Pancreas (tissue), 10 donors: ENCODE measurements at places on chromosomes 5 and 9. TPM values are rescaled to one million over a fixed set of nuclear protein-coding genes. Genes with fewer than 3 reads are reported as not detected.

DNA sequence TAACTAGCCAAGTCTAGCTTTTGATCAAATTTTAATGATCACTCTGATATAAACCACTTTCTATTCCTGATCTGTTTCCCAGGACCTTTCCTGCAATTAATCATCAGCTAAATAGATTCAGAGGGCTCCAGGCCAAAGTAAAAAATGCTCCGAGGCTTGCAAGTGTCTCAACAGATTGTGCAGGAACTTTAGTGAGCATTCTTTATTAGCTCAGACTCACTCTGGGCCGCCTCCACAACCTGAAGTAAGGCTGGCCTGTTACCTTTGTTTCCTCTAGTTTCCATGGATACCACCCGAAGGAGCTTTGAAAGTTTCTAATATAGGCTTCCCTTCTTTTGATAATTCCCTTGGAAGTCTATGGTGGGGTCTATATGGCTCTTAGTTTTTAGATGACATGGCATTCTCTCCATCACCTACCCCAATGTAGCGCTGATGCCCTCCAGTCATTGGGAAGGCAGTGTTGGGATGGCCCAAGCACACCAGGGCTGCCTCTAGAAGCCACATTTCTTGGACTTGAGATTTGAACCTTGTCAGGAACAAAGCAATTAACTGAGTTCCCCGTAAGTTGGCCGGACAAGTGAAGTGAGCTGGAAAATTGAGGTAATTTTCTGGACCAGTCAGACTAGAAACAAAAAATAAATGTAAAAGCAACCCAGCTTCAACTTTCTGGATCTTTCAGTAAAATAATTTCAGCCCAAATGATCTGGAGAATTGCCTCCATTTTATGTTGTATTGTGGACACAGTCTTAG lies 97.6 kb upstream of the LHFPL2 start:
- H3K27me3 ChIP-seq: no peaks in the 10 kb centered on the region
- no peak overlapping the region for H3K4me3 ChIP-seq
- DNase-seq: no peak
- H3K4me1 ChIP-seq: no peaks in the 10 kb centered on the region
- no peak overlapping the region for H3K27ac ChIP-seq

GRCh38 chr9:89314955-89315354 lies 3.3 kb upstream of the SECISBP2 start:
- no peak overlapping the region for H3K27ac ChIP-seq
- H3K4me3 ChIP-seq: no peak overlapping the region
- DNase-seq: no peak
- no peaks in the 10 kb centered on the region for H3K36me3 ChIP-seq
- peaks cover 24% of the 10 kb centered on the region for H3K4me1 ChIP-seq

DNA sequence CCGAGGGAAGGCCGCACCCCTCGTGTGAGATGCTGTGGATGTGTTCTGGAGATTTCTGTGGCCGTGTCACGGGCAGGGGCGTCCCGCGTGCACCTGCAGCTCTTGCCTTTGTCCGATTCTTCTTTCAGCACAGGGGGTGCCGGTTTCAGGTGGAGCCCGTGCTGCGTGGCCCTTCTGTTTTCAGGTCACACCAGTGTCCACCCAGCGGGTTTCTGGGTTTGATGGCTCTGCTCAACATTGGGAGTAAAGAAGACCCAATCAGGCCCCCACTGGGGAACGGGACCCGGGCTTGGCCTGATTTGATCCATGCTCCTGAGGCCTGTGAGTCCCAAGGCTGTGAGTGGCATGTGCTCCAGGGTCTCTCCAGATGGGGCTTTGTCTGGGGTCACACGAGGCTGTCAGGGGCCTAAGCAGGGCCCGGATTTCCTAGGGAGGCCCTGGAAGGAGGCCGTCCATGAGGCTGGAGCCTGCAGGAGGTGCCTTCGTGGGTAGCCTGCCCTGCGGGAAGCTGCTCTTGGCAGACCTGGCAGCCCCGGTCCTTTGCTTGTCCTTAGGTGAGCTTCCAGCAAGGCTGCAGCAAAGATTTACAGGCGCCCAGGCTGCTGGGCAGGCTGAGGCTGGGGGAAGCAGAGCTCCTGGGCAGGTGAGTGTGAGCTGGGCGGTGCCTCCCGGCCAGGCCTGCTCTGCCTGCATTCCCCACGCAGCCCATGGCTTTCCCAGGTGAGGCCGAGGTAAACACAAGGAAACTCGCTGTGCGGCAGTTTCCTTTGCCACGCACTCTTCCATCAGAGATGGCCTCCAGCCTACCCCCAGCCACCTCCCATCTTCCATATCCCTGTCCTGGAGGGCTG lies 12.8 kb downstream of the MRPL36 start:
- no peak for DNase-seq
- H3K27me3 ChIP-seq: no peaks in the 10 kb centered on the region
- H3K36me3 ChIP-seq: no peaks in the 10 kb centered on the region
- no peak overlapping the region for H3K4me3 ChIP-seq
- no peak overlapping the region for H3K27ac ChIP-seq

DNA sequence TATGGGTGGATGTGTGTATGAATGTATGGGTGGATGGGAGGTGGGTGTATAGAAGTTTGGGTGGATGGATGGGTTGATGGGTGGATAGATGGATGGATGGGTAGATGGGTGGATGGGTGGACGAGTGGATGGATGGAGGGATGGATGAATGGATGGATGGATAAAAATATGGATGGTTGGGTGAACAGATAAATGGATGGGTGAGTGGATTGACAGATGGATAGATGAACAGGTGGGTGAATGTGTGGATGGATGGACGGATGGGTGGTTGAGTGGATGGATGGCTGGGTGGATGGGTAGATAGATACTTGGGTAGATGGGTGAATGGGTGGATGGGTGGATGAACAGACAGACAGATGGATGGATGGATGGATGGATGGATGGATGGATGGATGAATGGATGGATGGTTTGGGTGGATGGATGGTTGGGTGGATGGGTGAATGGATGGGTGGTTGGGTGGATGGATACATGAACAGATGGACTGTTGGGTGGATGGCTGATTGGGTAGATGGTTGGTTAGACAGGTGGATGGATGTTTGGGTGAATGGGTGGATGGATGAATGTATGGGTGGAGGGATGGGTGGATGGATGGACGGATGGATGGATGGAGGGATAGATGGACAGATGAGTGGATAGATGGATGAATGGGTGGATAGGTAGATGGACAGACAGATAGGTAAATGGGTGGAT lies 166.8 kb downstream of the IRX2 start:
- no peak for DNase-seq
- H3K36me3 ChIP-seq: no peaks in the 10 kb centered on the region

DNA sequence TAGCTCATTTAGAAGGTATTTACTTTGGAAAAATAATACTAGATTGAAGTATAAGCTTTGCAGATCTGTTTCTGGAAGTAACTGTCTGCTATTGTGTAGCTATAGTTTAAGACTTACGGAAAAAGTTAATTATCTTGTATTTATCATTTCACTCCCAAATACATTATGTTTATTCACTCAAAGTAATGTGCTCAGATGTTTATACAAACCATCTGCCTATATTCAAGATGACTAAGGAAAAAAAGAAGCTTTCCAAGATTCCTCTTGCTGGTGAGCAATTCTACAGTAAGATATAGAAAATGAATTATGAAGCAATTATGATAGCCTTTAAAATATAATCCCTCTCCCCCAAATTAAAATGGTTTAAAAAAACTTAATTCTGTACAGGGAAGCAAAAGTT lies 137.9 kb downstream of the KIAA0825 start:
- no peaks in the 10 kb centered on the region for H3K4me1 ChIP-seq
- no peak overlapping the region for H3K27ac ChIP-seq
- DNase-seq: no peak
- no peaks in the 10 kb centered on the region for H3K36me3 ChIP-seq
- H3K4me3 ChIP-seq: no peak overlapping the region

DNA sequence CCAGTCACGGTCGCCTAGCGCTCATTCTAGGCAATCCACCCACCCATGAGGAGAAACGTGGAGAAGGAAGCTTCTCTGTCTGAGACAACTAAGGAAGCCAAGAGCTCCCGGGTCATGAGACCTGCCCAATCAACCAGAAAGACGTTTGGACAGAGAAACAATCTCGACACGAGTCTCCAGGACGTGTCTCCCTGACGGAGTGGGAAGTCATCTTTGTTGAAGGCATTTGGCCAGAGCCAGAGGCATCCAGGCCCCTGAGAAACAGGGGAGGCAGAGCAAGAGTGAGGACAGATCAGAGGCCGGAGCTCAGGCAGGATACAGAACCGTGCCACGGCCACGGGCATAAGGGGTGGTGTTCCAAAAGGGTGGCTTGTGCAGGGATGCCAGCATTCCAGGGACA lies 479.0 kb downstream of the SPATA31A7 start:
- no peak overlapping the region for H3K27ac ChIP-seq
- no peak overlapping the region for H3K4me3 ChIP-seq
- no peaks in the 10 kb centered on the region for H3K27me3 ChIP-seq

DNA sequence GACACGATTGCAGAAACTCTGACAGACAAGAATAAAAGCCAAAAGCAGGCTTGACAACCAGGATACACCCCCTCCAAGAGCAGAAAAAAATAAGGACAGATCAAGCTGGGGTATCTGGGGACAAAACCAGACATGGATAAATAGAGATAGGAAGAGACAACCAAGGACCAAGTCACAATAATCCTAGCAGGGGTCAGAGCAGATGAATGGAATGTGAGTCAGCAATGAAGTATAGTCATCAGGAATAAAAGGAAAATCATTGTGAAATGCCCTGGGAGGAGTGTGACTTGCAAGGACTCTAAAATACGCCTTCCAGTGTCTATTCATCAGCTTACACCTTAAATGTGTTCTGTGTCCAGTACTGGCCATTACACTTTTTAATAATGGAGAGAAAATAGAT lies 206.8 kb downstream of the CAAP1 start:
- H3K4me3 ChIP-seq: no peak overlapping the region
- no peaks in the 10 kb centered on the region for H3K4me1 ChIP-seq
- H3K27ac ChIP-seq: no peak overlapping the region

DNA sequence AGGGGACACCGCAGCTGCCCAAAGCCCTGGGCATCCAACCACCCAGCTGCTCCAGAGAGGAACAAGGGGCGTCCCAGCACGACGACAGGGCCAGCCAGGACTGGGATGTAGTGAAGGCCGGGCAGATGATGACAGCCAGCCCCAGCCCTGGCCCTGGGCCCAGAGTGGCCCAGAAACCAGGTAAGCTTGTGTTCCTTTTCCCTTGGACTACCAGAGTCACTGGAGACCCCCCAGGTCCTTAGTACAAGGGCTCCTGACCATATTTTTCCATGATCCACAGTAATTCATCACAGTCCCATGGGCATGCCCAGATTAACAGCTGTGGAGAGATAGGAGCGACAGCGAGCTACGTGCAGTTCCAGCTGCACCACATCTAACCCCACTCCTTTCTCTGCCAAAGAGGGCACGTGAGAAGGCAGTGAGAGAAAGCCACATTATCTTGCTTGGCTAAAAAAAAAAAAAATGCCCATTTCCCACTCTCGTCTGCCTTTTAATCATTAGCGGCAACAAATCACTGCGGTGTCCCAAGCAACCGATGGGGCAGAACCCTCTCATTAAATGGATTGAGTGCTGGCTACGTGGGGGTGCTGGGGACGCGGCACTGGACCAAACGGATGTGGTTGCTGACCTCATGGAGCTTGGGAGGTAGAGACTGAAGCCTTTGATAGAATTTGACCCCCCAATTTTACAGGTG lies 21.7 kb upstream of the SYNPO start:
- no peaks in the 10 kb centered on the region for H3K27me3 ChIP-seq
- peaks cover 51% of the 10 kb centered on the region for H3K4me1 ChIP-seq
- peak overlapping the region; percentile 66 for H3K27ac ChIP-seq
- DNase-seq: peak; percentile 63
- H3K4me3 ChIP-seq: no peak overlapping the region

DNA sequence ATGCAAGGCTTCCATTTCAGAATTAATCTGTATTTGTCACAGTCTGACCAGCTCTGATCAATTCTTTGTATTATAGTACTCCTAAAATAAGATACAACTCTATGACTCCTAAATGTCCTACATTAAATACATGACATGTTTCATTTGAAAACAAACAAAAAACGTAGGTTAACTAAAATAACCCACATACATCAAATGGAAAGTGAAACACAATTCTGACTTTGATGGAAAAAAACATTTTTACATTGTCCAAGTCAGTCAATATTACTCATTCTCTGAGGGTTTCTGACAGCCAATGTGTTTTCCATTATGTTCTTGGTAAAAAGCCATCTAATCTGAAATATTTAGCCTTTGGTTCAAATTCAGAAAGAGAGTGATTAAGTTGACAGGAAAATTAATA lies 8.7 kb downstream of the HMGCS1 start:
- DNase-seq: no peak
- no peak overlapping the region for H3K27ac ChIP-seq
- H3K4me3 ChIP-seq: no peak overlapping the region
- no peaks in the 10 kb centered on the region for H3K36me3 ChIP-seq
- H3K4me1 ChIP-seq: peaks cover 8% of the 10 kb centered on the region

- no peak overlapping the region for H3K27ac ChIP-seq
- no peaks in the 10 kb centered on the region for H3K27me3 ChIP-seq
- H3K4me3 ChIP-seq: no peak overlapping the region
- DNase-seq: no peak
- no peaks in the 10 kb centered on the region for H3K36me3 ChIP-seq
- H3K4me1 ChIP-seq: no peaks in the 10 kb centered on the region
Observed at GRCh38 chr5:137641148-137641547, 94.7 kb downstream of the KLHL3 start.

GRCh38 chr9:76810377-76810957 lies 46.2 kb downstream of the PCA3 start:
- no peaks in the 10 kb centered on the region for H3K4me1 ChIP-seq
- peak; percentile 54 for DNase-seq
- no peak overlapping the region for H3K4me3 ChIP-seq
- H3K27me3 ChIP-seq: no peaks in the 10 kb centered on the region
- H3K27ac ChIP-seq: no peak overlapping the region
- H3K36me3 ChIP-seq: no peaks in the 10 kb centered on the region

DNA sequence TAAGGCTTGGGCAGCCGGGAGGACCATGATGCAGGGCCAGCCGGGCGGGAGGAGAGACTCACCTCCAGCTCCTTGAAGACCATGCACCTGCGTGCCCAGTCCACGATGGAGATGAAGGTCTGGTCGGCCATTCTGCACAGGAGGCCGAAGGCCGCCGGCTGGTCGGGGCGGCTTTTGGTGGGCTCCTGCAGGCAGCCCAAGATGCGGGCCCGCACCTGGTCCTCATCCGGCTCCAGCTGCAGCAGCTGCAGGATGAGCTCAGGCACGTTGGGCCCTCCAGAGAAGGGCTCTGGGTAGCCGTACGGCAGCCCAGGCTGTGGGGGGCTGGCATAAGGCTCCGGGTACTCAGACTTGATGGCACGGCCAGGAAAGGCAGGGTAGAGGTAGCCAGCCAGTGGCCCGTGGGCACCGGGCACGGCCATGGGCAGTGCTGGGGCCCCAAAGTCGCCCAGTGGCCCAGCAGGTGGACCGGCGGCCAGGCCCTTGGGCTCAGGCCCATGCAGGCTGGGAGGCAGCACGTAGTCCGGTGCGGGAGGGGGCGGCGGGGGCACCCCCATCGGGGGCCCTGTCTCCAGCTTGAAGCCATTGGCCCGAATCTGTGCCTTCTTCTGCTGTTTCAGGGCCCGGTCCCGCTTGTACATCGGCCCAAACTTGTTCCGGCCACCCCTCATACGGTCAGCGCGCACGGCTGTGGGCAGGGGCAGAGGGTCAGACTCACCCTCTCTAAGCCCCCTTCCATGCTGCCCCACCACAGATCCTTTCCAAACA lies 7.0 kb downstream of the NR5A1 start:
- H3K27ac ChIP-seq: no peak overlapping the region
- no peaks in the 10 kb centered on the region for H3K27me3 ChIP-seq
- peaks cover 3% of the 10 kb centered on the region for H3K4me1 ChIP-seq
- no peaks in the 10 kb centered on the region for H3K36me3 ChIP-seq
- DNase-seq: no peak
- no peak overlapping the region for H3K4me3 ChIP-seq

Gene CATSPER3
- total RNA-seq: 0.74 TPM

Gene CACFD1
- 20.4 TPM for total RNA-seq

Gene GABRA1
- not detected for total RNA-seq
